ENCODE measurements at places on chromosomes 1 and 21.

DNA sequence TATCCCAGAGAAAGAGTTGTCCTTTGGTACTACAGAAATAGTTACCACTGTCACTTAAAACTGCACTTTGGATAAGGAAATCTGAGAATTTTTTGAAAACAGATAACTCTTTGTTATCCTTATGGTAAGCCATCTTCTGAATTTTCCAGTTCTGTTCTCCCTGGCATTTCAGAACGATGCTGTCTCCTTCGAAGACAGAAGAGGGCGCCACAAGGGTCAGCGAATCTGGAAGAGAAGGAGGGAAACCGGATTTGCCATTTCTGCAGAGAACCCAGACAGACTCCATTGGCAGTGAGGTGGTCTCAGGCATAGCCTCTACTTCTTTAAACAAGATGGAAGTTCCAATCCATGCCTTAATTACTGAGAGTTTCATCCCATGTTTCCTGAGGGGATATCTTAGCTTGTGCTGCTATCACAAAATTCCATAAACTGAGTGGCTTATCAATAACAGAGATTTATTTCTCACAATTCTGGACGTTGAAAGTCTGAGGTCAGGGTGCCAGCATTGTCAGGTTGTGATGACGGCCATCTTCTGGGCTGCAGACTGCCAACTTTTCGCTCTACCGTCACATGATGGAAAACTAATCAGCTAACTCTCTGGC lies 6.4 kb downstream of the FCRL2 start:
- DNase-seq, result no peak

GRCh38 chr1:57866998-57867397 lies 443.1 kb upstream of the DAB1 start:
- no peak for DNase-seq

- DNase-seq, result peak; percentile 46
Measured at GRCh38 chr1:20367116-20367585, 76.5 kb downstream of the VWA5B1 start.

DNA sequence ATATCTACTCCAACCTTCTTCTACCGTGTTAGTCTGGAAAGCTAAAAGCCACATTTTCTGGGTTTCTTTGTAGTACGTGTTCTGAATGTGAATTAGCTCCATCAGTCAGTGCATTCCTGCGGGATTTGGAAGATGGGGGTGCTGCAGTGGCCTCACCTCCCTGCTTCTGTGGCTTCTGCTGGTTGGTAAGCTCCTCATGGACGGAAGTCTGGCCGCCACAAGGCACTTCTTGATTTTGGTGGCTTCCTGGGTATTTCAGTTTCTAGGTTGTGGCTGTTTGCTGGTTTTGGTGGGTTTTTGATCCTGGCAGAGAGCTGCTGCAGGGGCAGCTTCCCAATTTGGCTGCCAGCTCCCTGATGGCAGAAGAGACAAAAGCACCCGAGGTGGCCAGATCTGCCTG lies 20.9 kb upstream of the TACSTD2 start:
- no peak for DNase-seq

DNA sequence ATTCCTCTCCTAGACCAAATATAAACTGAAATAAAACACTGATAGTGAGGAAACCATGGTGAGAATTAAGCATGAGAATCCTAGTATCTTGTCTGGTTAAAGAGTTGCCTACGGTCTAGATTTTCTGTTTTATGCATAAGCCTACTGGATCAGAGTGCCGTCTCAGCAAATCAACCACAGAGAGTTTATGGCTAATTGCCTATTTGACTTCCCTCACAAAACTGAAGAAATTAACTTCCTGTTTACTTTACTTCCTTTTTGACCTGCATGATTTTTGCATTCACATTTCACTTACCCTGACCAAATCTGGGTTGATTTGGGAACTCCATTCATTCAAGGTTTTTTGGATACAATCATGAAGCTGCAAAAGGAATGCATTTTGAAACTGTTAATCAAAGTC lies 5.0 kb downstream of the GCLM start:
- no peak for DNase-seq

- DNase-seq, result no peak
Measured at GRCh38 chr21:41655259-41655658, 111.6 kb downstream of the RIPK4 start.

DNA sequence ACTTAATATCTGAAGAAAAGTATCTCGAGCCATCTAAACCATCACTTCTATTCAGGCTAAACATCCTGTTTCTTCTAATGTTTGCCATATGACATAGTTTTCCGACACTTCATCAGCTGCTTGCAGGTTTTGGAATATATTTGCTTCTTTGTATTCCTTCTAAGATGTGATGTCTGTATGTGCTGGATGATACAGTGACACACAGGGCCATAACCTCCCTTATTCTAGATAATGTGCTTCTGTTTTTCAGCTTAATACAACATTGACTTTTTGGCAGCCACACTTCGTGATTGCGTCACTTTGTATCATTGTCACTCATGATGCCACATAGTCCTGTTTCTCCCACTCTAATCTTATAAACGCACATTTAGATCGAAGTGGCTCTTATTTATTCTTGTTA lies 156.3 kb downstream of the CRB1 start:
- no peak for DNase-seq

DNA sequence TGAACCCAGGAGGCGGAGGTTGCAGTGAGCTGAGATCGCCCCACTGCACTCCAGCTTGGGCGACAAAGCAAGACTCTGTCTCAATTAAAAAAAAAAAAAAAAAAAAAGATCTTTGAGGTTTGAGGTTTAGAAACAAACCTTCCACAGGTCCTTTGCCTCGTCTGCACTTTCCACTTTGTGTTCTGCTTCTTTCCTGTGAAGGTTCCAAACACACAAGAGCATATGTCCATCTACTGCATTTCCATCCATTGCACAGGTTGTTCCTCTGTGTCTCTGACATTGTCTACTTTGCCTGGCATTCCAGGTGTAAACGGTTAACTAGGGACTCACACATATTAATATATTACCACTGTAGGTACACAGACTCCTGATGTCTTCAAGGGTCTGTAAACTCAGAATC lies 40.1 kb downstream of the DSTYK start:
- DNase-seq, result no peak

Data from stimulated activated CD4-positive, alpha-beta T cell treated with anti-CD3 and anti-CD28 coated beads, Interleukin-15, amount 100 ng/mL, for 24 hours (primary cell).